ENCODE measurements at places on chromosomes 7 and 10. TPM values are rescaled to one million over a fixed set of nuclear protein-coding genes. Genes with fewer than 3 reads are reported as not detected.

The TCAF1 gene
- total RNA-seq = 17.6 TPM

The ERVW-1 gene
- total RNA-seq = not detected

The PLEKHS1 gene
- not detected for total RNA-seq

The SPAM1 gene
- not detected for total RNA-seq

The NRCAM gene
- 0.26 TPM for total RNA-seq

The GBX1 gene
- not detected for total RNA-seq

The GLI3 gene
- 2.4 TPM for total RNA-seq

The CALD1 gene
- total RNA-seq = 102 TPM

The WDFY4 gene
- total RNA-seq = under 0.01 TPM

GRCh38 chr7:45595809-45596664 lies 21.9 kb downstream of the ADCY1 start:
- DNase-seq = no peak

DNA sequence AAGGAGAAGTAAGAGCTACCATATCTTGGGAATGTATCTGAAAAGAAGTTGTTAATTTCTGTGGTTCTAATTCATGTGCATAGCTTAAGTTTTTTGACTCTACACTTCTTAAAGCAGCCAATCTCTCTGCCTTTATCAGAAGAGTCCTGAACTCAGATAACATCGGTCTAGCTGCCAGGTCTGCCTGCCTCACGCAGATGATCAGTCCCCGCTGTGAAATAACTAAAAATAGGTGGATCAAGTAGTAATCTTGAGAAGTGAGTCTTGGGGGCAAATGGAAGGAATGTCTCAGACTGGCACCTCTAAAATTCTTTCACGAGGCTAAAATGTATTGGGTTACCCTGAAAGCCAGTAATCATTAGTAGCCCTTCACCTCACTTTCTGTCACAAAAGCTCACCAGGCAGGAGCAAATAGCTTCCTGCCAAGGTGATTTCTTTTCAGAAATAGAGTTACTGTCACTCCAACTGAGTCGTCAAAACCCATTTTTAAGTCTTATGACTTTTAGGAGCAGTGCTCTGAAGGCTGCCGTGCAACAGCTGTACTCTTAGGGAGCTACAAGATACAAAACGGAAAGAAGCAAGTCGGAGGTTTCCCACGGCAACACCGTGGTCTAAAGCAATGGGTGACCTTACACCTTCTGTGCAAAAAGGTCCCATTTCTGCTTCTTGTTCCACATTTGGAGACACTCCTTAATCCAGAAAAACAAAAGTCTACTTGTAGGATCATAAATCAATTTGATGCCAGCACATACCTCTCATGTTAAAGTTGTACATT lies 85.2 kb downstream of the ABCB5 start:
- DNase-seq = no peak

DNA sequence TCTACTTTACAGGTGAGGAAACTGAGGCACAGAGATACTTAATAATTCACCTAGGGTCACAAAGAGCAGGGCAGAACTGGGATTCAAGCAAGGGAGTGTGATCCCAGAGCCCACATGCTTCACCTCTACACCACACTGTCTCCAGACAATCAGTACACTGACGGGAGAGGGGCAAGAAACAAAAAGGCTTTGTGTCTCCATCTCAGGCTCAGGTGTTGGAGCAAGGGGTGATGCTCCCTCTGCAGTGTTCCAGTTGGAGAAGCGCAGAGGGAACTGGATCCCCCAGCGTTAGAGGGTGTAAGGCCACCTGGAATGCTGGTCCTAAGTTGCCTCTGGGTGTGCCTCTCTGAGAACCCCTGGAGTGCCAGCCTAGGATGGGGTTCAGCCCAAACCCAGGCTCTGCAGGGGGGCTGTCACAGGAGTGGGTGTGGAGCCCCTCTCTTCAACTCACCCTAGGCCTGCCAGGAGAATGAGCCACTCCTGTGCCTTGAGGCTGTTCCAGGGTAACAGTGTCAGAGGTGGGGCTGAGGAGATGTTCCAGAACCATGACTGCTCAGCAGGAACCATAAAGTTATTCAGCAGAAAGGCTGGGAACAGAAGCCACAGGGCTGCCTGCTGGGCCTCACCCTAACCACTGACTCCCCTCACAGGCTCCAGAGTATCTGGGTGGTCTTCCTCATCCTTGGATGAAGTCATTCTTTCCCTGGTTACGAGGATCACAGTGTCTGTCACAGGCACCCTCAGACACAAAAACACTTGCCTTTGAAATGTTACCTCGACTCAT lies 5.5 kb downstream of the RBP4 start:
- no peak for DNase-seq

DNA sequence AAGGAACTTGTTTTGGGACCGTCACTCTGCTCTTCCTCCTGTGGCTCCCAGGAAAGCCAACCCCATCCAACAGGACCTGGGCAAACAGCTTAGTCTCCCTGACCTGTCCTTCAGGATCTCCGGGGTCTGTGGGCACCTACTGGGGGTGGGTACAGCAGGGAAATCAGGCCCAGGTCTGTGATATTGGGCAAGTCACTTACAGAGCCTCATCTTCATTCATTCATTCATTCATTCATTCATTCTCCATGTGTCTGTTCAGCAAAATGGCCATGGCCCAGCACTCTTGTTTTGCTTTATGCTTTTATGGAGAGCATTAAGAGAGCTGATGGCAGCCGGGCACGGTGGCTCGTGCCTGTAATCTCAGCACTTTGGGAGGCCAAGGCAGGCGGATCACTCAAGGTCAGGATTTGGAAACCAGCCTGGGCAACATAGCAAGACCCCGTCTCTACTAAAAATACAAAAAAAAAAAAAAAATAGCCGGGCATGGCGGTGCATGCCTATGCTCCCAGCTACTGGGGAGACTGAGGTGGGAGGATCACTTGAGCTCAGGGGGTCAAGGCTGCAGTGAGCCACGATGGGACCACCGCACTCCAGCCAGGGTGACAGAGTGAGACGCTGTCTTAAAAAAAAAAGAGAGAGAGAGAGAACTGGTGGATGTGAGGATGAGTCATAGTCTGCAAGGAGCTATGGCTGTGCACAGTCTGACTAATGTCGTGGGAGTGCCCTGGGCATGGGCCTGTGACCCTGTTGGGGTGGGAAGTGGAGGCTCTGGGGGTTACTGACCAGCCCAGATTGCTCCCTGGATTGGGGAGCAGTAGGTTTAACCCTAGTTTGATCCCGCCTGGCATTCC lies 54.3 kb downstream of the CLIP2 start:
- DNase-seq = peak; percentile 83

GRCh38 chr10:6383096-6383812 lies 180.5 kb downstream of the PFKFB3 start:
- no peak for DNase-seq

GRCh38 chr7:111363099-111363498 lies 199.2 kb downstream of the IMMP2L start:
- DNase-seq = no peak

- DNase-seq = no peak
Measured at GRCh38 chr7:74093671-74094223, 10.1 kb downstream of the LIMK1 start.

GRCh38 chr7:98930464-98930863 lies 52.1 kb downstream of the TRRAP start:
- DNase-seq = no peak

- DNase-seq = peak; percentile 99
Measured at GRCh38 chr10:107971973-107972372, 807.5 kb upstream of the SORCS1 start.

- DNase-seq = no peak
Measured at GRCh38 chr7:4754433-4755010, 20.9 kb upstream of the AP5Z1 start.

DNA sequence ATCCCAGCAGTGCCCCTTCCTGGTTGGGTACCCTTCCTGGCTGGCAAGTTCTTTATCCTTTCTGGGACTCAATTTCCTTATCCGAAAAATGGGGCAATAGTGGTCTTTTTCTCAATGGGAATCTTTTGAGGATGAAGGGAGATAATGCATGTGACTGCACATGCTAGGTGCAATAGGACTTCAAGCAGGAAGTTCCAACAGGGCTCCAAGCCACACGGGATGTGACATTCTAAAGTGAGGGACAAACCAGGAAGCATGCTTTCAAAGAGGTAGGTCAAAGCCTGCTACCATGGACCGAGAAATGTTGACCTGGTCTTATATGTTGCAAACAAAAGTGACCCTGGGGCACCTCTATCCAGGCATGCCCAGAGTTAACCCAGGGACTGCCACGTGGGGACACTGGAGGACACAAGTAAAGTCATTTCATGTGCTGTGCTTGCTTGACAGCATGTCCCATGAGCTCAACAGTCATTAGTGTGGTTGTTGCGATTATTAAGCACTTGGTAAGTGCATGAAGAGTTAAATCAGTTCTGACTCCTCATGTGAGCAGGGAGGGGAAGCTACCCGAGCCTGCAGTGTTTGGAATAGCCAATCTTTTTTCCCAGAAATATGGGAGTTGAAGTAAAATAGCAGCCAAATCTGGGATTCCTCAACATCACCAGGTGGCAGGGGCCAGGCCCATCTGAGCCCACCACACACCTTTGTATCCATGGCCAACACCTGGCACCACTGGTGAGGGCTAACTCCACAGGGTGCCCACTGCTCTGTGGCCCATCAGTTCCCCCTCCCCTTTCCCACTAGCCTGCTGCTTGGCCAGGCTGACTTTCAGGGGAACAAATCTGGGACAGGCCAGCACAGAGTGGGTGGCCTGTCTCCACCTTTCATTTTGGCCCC lies 5.7 kb downstream of the ARHGAP22 start:
- no peak for DNase-seq

- DNase-seq = no peak
Measured at GRCh38 chr10:73065441-73065840, 31.2 kb downstream of the P4HA1 start.

DNA sequence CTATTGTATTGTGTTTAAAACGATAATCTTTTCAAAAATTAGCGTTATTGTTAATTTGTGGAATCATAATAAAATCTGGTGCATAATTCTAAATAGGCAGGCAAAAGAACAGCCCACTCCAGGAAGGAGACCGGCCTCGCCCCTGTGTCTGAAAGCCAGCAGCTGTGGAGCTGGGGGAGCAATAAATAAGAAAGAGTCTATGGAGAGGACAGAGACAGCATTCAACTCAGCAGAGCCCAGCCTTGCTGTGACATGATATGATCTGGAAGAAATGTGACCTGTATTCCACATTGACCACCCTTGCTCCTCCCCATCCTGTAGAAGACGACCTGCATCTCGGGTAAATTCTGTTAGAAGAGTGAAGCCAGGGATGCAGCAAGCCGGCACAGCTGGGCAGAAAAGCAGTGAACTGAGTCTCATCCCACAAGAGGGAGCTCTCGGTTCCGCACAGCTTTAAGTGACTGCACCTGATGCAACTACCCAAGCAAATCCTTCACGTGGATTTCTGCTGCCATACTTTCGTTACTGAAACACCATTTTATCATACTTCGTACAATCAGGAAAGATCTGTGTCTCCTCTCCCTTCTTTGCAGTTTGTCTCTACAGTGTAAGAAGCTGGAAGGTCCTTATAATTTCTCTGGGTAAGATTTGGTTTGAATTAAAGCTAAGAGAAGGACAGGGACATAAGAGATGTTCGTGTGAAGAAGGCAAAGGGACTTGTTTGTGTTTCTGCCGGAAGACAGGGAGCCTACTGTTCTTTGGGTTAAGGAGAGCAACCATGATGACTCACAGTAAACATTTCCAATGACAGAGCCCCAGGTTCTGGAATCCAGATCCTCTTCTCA lies 427.1 kb downstream of the GPAM start:
- peak; percentile 8 for DNase-seq

DNA sequence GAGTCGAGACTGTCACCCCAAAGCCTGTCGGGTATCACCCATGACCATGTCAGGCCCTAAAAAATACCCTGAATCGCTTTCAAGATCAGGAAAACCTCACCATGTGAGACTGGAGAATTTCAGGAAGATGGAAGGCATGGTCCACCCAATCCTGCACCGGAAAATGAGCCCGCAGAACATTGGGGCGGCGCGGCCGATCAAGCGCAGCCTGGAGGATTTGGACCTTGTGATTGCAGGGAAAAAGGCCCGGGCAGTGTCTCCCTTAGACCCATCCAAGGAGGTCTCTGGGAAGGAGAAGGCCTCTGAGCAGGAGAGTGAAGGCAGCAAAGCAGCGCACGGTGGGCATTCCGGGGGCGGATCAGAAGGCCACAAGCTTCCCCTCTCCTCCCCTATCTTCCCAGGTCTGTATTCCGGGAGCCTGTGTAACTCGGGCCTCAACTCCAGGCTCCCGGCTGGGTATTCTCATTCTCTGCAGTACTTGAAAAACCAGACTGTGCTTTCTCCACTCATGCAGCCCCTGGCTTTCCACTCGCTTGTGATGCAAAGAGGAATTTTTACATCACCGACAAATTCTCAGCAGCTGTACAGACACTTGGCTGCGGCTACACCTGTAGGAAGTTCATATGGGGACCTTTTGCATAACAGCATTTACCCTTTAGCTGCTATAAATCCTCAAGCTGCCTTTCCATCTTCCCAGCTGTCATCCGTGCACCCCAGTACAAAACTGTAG lies 176.2 kb downstream of the RTKN2 start:
- no peak for DNase-seq

GRCh38 chr10:74118804-74119203 lies 31.8 kb downstream of the AP3M1 start:
- peak; percentile 42 for DNase-seq

GRCh38 chr10:13904064-13904463 lies 317.3 kb downstream of the PRPF18 start:
- no peak for DNase-seq

- peak; percentile 32 for DNase-seq
Measured at GRCh38 chr7:12839508-12840153, 152.2 kb downstream of the ARL4A start.

- DNase-seq = no peak
Measured at GRCh38 chr10:113982296-113982695, 61.4 kb upstream of the ADRB1 start.

DNA sequence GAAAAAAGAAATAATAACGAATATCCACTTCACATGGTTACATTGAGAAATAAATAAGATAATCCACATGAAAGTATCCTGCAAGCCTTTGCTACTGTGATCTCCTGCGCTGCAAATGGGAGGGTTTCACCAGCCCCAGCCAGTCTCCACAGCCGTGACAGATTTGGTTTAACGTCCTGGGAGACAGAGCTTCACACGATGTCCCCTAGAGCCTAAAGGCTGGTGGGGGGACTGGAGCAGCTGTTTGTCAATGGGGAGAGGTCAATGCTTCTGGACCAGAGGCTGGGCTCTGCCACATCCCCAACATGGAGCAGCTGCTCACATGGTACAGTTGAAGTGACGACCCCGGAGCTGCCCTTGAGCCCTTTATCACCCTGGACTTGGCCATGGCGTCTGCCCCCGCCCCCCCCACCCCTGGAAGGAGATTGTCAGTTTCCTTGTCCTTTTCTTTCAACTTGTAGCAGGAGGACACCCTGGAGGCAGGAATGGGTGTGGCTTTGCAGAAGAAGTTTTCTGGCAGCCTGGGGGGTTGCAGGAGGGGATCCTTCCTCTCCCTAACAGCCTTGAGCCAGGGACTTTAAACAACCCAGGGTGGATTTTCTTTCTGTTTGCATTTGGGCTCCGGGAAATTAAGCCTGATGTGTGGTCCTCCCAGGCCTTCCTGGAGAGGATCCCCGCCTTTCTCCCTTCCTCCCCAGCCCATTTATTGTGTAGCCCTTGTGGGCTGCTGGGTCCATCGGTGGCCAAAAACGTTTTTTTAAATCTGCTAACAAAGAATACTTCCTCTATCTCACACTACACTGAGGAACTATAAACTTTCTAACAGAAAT lies 37.0 kb upstream of the MXI1 start:
- DNase-seq = no peak

GRCh38 chr10:121293110-121293509 lies 305.1 kb downstream of the FGFR2 start:
- no peak for DNase-seq
